ENCODE measurements at places on chromosomes 1 and 21. TPM values are rescaled to one million over a fixed set of nuclear protein-coding genes. Genes with fewer than 3 reads are reported as not detected.

DNA sequence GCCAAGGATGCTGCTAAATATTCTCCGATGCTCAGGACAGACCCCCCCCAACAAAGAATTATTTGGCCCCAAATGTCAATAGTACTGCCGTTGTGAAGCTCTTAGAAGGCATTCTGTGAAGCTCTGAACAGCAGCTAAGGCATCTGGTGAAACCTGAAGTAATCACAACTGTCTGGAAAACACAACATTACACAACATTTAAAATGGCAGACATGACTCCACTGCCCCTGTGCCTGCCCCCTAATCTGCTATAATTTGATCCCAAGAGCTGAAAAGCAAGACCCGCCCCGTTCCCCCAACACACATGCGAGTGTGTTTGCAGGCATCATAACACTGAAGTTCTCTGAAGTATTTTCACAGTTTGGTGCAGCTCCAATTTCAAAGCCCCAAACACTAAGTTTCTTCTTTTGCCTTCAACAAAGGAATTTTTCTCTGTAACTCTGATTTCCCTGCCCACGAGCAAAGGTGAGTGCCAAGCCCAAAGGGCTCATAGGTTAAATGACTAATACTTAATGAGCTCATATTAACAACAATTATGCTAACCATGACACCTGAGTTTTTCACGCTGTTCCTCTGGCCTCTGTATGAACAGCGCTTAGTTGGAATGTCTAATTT lies 129.2 kb downstream of the CLIC6 start:
- no peak for DNase-seq

DNA sequence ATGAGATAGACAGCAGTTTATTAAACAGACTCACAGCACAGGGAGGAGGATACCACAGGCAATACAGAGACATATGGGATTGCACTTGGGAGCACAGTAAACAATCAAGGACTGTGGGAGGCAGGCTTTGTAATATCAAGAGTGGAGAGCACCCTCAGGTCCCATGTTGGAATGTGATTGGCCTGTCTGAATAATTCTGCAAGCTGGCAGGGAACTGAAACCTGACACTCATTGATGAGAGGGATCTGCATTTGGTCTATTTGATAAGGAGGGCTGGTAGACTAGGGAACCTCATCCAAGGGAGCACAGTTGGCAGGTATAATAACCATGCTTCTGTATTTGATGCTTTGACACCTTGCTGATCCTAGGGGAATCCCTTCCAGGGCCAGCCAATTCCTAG lies 69.9 kb upstream of the PRMT6 start:
- DNase-seq: no peak

The LDLRAD1 gene
- not detected for total RNA-seq

The DYRK1A gene
- total RNA-seq: 23.6 TPM

The RIPPLY3 gene
- 5.1 TPM for total RNA-seq

The KIF17 gene
- 1.8 TPM for total RNA-seq
